ENCODE measurements at places on chromosomes 4 and X.
A peak's percentile ranks its signal among the peaks of the same experiment; 100 is the strongest.

DNA sequence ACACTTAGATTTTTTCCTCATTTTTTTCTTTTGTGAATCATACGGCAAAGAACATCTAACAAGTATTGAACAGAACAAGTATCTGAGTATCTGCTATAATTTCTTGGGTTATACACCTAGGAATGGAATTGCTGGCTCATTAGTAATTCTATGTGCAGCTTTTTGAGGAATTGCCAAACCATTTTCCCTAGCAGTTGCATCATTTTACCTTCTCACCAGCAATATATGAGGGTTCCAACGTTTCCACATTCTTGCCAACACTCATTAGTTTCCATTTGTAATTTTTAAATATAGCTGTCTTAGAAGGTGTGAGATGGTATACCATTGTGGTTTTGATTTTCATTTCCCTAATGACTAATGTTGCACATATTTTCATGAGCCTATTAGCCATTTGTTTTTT lies 41.1 kb upstream of the DCAF8L1 start:
- no peak for DNase-seq

DNA sequence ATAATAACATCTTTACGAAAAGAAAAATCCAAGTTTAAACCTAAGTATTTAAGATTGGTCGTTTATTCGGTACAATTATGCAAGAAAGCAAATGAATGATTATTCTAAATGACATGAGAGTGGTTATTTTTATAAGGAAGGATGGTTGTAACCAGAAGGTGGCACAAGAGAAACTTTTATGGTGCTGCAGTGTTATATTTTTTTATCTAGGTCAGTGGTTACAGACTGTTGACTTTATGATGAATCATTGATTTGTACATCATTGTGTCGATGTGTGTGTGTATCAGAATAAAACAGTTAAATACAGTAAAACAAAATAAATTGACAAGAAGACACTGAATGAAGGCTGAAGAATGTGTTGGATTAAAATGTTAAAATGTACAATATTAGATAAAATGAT lies 9.8 kb downstream of the DCAF8L2 start:
- no peak for DNase-seq

GRCh38 chr4:174496631-174497432 lies 25.5 kb downstream of the HPGD start:
- no peak for DNase-seq

GRCh38 chrX:68840256-68840655 lies 11.4 kb downstream of the EFNB1 start:
- no peak for DNase-seq

- no peak for DNase-seq
Observed at GRCh38 chr4:140423106-140423505, 4.3 kb downstream of the CLGN start.

GRCh38 chrX:38804682-38805431 lies 3.6 kb downstream of the MID1IP1 start:
- DNase-seq: peak; percentile 10

- no peak for DNase-seq
Observed at GRCh38 chr4:42148425-42148824, 4.0 kb downstream of the BEND4 start.

DNA sequence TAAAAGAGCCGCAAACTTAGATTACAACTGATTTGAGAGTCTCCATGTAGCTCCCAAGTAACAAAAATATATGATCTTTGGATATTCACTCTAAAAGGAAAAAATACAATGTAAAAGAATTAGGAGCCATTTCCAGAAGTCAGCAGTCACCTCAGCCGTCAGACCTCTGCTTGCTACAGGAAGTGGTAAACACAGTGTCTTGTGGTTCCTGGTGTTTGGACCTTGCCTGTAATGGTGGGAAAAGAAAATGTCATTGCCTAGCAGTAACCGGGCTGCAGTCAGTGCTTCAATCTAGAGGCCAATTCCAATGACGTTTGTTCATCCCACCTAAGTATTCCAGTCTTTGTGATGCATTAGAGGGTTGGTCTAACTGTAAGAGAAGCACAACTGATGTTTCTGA lies 28.9 kb upstream of the SMIM31 start:
- no peak for DNase-seq

GRCh38 chr4:61094854-61095598 lies 105.1 kb upstream of the ADGRL3 start:
- DNase-seq: no peak

DNA sequence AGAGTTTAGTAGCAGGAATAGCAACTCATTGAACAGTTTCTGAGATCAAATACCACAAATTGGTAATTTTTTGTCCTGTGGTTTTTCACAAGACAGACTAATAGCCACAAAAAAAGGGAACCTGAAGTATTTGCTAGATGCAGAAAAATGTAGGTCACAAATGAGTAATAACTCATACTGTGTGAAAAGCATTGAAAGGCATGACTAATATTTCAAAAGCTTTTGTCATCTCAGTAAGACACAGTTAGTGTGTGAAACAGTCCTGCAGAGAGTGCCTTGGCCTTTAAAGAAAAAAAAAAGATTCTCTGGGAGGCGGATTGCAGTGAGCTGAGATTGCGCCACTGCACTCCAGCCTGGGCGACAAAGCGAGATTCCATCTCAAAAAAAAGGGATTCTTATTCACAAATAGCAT lies 31.4 kb upstream of the SLC25A31 start:
- no peak for DNase-seq

DNA sequence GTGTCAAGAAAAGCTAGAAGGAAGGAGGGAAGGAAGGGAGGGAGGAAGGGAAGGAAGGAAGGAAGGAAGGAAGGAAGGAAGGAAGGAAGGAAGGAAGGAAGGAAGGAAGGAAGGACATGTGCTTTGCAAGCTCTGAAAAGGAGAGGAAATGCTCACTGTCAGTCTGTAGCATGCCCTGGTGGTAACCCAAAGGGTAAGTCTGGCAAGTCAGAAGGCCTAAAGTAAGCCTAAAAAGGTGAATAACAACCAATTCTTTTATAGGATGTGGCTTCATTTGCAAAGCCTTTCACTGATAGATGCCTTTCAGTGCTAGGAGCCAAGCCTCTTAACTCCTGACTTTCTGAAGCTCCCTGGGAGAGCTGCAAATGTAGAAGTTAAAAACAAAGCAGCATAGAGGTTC lies 542.6 kb downstream of the CFAP47 start:
- DNase-seq: no peak

- no peak for DNase-seq
Observed at GRCh38 chrX:16750136-16750535, 30.7 kb downstream of the SYAP1 start.

DNA sequence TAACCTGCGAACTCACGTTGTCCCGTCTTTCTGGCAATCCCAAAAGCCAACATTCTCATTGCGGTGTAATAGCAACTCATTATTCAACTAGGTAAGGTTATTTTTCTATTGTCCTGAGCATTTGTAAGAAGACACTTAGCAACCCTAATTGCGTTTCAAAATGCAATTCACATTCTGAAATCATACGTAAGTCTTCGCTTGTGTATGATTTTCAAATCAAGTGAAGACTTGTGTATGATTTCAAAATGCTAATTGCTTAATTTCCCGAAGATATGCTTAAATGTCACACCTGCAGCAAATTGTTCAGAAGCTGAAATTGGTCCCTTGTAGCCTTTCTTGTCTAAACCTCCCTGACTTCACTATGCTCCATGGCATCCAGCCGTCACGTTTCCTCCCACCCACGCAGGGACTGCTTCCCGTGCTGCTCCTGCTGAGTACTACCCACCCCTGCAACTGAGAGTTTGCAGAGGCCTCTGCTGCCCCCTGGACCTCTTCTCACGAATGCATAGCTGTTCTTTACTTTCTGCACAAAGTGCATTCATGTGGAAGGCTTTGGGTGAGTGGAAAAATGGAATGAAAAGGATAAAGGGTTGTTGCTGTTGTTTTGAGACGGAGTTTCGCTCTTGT lies 40.8 kb upstream of the CLDN24 start:
- no peak for DNase-seq

- DNase-seq: no peak
Observed at GRCh38 chr4:136725286-136726081, 806.8 kb downstream of the PCDH18 start.

- DNase-seq: no peak
Observed at GRCh38 chrX:114584375-114584943, 573 bp downstream of the HTR2C start.

GRCh38 chr4:58214376-58214775 lies 1104.2 kb upstream of the IGFBP7 start:
- no peak for DNase-seq

DNA sequence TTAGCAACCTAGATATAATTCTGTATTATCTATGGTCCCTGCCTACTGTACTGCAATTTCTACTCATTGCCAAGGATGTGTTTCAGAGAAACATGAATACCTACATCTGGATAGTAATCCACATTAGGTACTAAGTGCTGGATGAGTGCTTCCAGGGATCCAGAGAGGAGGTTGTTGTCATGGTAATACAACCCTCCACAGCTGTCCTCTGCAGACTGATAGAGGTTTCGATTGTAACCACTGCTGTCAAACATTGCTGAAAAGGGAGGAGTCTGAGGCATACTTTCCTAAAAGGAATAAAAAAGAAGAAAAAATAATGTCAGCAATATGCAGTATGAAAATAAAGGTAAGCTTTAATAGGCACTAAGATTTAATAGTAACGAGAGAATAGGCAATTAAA lies 12.5 kb downstream of the RASGEF1B start:
- no peak for DNase-seq

- no peak for DNase-seq
Observed at GRCh38 chr4:142406917-142407501, 439.1 kb downstream of the INPP4B start.

- DNase-seq: no peak
Observed at GRCh38 chr4:628311-628741, 3.0 kb downstream of the PDE6B start.

DNA sequence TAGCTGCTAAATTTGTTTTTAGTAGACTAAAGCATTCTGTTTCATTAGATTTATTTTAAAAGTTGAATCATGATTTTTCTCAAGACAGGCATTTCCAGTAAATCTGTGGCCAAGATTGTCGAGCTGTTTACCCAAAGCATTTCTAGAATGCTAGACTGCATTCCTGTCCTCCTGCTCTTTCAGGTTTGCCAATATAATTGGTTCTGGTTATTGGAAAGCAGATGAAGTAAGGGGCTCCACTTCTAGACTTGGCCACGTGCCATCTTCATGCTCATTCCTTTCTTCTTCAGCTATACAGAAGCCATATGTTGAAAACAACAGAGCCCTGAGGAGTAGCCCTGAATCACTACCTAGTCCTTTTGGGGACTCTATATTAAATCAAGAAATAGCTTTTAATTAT lies 62.5 kb downstream of the PGRMC2 start:
- no peak for DNase-seq

DNA sequence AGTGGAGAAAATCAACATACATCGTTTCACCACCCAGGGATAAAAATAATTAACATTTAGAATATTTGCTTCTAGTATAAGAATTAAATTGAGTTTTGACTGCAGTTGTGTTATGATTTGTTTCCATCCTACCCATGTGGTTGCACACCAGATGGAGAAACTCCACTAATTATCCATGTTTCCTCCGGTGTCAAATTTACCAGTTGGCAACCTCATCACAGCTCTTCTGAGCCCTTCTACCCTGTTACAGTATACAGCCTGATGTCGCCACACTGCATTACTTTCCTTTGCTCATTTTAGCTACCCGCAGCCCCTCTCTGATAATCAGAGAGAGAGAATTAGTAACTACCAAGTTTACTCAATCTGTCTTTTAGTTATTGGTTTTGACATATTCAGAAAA lies 411.2 kb downstream of the DTHD1 start:
- DNase-seq: no peak

- no peak for DNase-seq
Observed at GRCh38 chr4:69701696-69702095, 48.6 kb upstream of the UGT2A1 start.

GRCh38 chr4:183772361-183772760 lies 113.3 kb downstream of the TRAPPC11 start:
- DNase-seq: no peak

DNA sequence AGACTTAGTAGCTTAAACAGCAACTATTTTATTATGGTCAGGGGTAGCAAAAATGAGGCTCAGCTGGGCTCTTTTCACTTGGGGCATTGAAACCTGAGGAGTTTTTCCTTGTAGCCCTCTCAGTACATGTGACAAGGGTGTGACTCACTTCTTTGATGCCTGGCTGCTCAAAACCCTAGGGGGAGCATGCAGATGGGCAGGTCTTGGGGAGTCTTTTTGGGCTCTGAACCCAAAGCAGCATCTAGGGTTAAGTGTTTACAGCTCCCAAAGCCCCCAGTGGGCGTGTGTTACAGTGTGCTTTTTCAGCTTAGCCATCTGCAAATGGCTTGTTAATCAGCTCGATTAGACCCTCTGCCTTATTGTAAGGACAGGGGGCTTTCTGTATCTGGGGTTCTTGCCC lies 1752.7 kb downstream of the PCDH7 start:
- no peak for DNase-seq

GRCh38 chr4:23033796-23034195 lies 341.1 kb downstream of the GBA3 start:
- no peak for DNase-seq

GRCh38 chr4:178165951-178166308 lies 723.7 kb upstream of the AGA start:
- DNase-seq: no peak

DNA sequence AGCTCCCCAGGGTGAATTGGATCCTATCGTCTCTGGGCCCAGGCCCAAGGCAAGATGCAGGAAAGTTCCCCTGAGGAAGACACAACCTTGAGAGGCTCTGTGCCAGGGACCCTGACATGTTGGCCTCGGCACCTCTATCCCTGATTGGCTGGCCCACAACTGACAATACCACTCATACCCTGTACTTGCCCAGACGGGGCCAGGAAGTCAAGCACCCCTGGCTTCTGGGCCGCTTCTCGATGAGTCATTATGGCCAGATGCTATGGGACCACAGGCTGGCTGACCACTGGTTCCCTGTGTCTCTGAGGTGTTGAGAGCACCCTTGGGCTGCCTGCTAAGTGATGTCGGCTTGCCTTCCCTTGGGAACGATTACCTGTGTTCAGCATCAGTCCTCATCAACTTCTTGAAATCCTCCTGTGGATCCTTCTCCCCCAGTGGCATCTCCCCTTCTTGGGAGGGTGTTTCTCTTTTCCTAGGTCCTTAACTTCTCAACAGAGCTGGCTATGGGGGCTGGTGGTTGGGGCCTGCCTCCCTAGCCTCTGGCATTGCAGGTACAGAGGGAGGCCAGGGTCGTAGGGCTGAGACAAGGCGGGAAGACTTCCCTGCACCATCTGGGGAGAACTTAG lies 54.5 kb upstream of the MAMLD1 start:
- no peak for DNase-seq

- no peak for DNase-seq
Observed at GRCh38 chr4:69984030-69984443, 11.7 kb upstream of the STATH start.

DNA sequence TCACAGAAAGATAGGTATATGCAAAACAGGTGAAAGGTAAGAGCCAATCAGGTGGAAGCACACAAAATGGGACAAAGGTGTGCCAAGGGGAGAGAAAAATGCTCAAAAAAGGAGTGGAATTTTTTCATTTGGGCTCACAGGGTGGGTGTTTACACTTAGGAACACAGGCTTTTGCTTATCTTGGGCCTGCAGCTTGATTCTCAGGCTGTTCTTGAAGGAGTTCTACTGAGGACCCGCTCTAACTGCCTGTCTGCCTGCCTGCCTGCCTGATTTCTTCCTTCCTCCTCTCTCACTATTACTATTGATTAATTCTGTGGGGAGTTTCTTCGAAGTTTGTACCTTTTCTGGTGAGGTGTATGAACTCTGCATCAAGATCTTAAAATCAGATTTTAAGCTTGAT lies 120.3 kb upstream of the CTSO start:
- DNase-seq: no peak

- no peak for DNase-seq
Observed at GRCh38 chrX:39982948-39983347, 114.8 kb downstream of the BCOR start.

Measured in stimulated activated CD4-positive, alpha-beta T cell treated with anti-CD3 and anti-CD28 coated beads, Interleukin-12 subunit alpha, Interleukin-12 subunit beta, amount 100 ng/mL, for 24 hours (primary cell).